ENCODE measurements at places on chromosomes 11 and 22. TPM values are rescaled to one million over a fixed set of nuclear protein-coding genes. Genes with fewer than 3 reads are reported as not detected.

GRCh38 chr11:7892059-7892699 lies 38.9 kb downstream of the OR10A6 start:
- DNase-seq: no peak
- H3K4me1 ChIP-seq: no peaks in the 10 kb centered on the region
- no peak overlapping the region for H3K4me3 ChIP-seq
- H3K27me3 ChIP-seq: no peaks in the 10 kb centered on the region
- H3K36me3 ChIP-seq: no peaks in the 10 kb centered on the region

Gene NPAS4
- total RNA-seq: 1.6 TPM

Gene JAML
- total RNA-seq: 0.35 TPM

DNA sequence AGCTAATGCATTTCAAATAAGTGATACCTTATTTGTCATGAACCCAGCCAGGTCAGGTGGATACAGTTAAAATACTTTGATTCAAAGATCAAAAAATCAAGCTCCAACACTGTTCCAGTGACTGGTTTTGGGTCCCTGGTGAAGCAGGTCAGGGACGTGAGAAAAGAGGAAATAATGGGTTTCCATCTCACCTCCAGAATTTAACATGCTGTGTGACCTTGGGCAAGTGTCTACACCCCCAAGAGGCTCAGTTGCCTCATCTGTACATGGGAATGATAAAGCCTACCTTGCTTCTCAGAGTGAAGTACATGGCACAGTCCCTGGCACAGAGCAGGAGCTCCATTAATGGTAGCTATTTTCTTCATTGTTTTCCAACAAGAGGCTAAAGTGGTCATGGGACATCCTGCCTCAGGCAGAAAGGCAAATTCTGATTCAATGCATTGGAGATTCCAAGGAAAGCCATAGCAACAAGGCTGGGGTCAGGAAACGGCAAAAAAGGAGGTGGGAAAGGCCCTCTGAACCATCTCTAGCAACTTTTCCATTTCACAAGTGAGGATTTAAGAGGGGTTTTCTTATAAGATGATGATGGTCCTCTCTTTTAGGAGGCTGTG lies 108.5 kb downstream of the CSNK2A3 start:
- H3K36me3 ChIP-seq: peaks cover 7% of the 10 kb centered on the region
- H3K4me1 ChIP-seq: peaks cover 5% of the 10 kb centered on the region
- no peak for DNase-seq
- H3K27me3 ChIP-seq: no peaks in the 10 kb centered on the region
- H3K4me3 ChIP-seq: no peak overlapping the region
- peak overlapping the region; percentile 9 for H3K27ac ChIP-seq

Gene MYO7A
- total RNA-seq: 2.2 TPM

GRCh38 chr22:23553438-23553837 lies 26.7 kb downstream of the IGLL1 start:
- H3K27ac ChIP-seq: no peak overlapping the region
- H3K4me1 ChIP-seq: no peaks in the 10 kb centered on the region
- DNase-seq: no peak
- no peaks in the 10 kb centered on the region for H3K36me3 ChIP-seq

DNA sequence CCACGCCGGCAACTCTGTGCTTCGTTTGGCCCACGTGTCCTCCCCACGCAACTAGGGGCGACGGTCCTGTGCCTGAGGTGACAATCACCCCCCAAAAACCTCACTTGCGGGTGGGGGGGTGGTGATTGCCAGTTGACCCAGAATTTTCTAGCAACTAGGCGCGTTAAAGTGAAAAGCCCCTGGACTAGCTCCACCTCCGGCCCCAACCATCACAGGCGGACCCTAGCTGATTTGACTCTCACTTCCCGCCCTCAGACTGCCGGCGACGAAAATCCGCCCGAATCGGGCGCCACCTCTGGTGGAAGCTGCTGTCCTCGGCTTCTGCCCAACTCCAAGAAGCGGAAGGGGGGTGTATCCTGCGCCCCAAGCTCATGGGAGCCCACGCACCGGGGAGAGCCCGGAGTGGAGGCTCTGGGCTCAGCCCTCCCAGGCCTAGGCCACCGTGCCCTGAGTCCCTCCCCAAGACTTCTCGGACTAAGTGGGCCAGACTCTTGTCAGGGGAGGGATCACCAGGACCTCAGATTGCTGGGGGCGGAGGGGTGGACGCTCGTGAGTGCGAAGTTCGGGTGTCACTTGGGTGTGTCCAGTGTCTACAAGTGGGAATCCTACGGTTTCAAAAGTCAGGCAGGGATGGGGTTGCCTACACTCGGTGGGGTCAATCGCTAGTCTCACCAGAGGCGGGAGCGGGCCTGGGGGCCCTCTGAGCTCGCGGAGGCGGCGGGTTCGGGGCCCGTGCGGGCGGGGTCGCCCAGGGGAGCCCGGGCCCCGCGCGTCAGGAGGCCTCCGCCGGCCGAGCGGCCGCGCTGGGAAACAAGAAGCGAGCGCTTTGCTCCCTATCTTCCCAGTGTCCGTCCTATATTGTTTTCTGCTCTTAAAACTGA lies 12.3 kb downstream of the PAX6 start:
- H3K27me3 ChIP-seq: peaks cover 73% of the 10 kb centered on the region
- H3K27ac ChIP-seq: no peak overlapping the region
- H3K4me3 ChIP-seq: peak overlapping the region; percentile 49
- no peaks in the 10 kb centered on the region for H3K4me1 ChIP-seq
- DNase-seq: peak; percentile 89

- no peak for DNase-seq
- H3K27ac ChIP-seq: no peak overlapping the region
- no peak overlapping the region for H3K4me3 ChIP-seq
- H3K4me1 ChIP-seq: no peaks in the 10 kb centered on the region
- no peaks in the 10 kb centered on the region for H3K27me3 ChIP-seq
- no peaks in the 10 kb centered on the region for H3K36me3 ChIP-seq
Observed at GRCh38 chr11:11397036-11397415, 44.0 kb upstream of the CSNK2A3 start.

DNA sequence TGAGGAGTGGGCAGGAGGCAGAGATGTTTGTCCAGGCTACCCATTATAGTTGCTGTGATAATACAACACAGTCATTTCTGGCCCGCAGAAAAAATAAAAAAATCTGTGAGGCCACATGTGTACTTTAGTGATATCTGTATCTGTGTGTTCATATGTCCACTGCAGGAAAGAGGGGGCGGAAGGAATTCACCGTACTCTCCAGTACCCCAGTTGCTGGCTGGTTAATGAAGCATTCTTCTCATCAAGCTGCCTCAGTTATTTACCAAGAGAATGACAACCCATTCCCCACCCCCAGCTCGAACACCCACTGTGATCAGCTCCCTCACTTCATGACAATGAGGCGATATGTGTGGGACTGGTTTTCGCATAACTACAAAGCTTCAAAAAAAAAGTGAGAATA lies 309.3 kb downstream of the SOX6 start:
- peaks cover 6% of the 10 kb centered on the region for H3K4me1 ChIP-seq
- no peak overlapping the region for H3K27ac ChIP-seq
- DNase-seq: no peak

Gene C1QTNF5
- 0.33 TPM for total RNA-seq

Gene OR8H1
- total RNA-seq: not detected

Gene TRIM48
- not detected for total RNA-seq

GRCh38 chr22:47583959-47584562 lies 821.6 kb downstream of the TBC1D22A start:
- no peak overlapping the region for H3K27ac ChIP-seq
- no peaks in the 10 kb centered on the region for H3K4me1 ChIP-seq
- peaks cover 15% of the 10 kb centered on the region for H3K36me3 ChIP-seq
- no peak for DNase-seq
- H3K27me3 ChIP-seq: no peaks in the 10 kb centered on the region

DNA sequence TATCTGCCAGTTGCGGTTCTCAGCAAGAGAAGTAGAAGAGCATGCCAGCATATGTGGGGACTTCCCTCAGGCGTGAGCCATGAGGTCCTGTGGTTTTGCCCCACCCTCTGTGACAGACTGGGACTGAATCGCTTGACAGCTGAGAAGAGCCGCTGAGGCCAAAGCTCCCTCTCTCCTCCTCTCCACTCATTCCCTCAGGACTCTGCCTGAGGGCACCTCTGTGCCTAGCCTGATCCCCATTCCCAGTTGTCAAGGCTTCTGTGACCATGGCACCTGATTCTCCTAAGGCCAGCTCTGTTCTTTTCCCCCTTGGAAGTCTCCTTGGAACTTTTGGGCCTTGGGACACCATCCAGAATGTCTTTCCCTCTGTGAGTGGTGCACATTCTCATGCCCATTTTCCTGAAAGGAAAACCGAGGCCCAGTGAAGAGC lies 27.0 kb downstream of the ART5 start:
- no peak for DNase-seq
- H3K4me3 ChIP-seq: no peak overlapping the region
- no peak overlapping the region for H3K27ac ChIP-seq
- no peaks in the 10 kb centered on the region for H3K36me3 ChIP-seq

DNA sequence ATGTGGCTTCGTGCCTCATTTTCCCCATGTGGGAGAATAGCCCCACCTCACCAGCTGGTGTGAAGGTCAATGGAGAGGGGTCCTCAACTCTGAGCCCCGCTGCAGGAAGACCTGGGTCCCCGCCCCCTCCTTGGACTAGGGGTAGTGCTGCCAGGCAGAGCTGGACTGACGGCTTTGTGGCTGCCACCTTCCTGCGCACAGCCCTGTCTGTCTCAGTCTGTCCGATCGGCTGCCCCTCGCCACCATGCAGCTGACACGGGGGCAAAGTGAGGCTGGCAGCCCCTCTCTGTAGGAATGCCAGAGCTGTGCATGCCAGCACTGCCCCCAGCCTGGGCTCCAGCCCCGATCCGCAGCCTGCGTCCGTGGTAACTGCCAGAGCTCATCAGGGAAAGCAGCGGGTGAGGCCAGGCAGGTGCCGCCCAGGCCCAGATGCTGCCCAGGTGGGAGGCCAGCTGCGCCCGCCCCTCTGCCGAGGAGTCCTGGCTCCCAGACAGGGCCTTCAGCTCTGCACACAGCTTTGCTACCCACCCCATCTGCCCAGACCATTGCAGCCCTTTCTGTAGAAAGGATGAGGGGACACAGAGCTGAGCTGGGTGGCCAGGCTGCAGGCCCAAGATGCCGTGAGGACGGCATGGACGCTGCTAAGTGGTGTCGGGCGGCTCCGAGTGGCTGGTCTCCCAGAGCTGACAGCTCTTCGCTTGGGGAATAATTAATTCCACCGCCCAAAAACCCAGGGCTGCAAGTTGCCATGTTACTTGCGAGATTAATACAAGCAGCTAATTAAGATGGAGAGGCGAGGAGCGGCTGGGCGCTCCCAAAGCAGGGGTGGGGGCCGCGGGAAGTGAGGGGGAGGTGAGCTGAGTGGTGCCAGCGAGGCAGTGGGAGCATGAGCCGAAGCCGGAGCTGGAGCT lies 19.5 kb upstream of the FLRT1 start:
- no peaks in the 10 kb centered on the region for H3K4me1 ChIP-seq
- no peak overlapping the region for H3K27ac ChIP-seq
- peaks cover 9% of the 10 kb centered on the region for H3K27me3 ChIP-seq
- no peak for DNase-seq
- no peak overlapping the region for H3K4me3 ChIP-seq

Gene OR6Q1
- not detected for total RNA-seq

Gene IL17REL
- 0.11 TPM for total RNA-seq

- no peak overlapping the region for H3K27ac ChIP-seq
- no peak overlapping the region for H3K4me3 ChIP-seq
- H3K4me1 ChIP-seq: peaks cover 5% of the 10 kb centered on the region
- H3K27me3 ChIP-seq: no peaks in the 10 kb centered on the region
Observed at GRCh38 chr22:38510416-38510970, 4.4 kb upstream of the DDX17 start.

Gene MPEG1
- total RNA-seq: not detected

DNA sequence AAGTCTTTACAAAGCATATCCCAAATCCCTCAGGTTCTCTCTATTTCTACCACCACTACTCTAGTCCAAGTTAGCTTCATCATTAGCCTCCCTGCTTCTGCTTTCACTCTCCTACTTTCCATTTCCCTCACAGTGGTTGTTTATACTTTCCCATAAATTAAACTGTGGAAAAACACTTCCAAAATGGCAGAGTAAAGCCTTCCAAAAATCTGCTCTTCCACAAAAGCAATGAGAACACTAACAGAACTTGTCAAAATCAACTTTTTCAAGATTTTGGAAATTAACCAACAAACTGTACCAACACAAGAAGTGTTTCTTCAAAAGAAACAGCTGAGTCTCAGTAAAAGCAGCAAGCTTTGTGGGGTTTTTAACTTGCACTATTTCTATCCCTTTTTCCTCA lies 71.8 kb downstream of the TTC28 start:
- no peaks in the 10 kb centered on the region for H3K36me3 ChIP-seq
- no peaks in the 10 kb centered on the region for H3K27me3 ChIP-seq
- H3K27ac ChIP-seq: no peak overlapping the region
- no peak for DNase-seq
- no peaks in the 10 kb centered on the region for H3K4me1 ChIP-seq

DNA sequence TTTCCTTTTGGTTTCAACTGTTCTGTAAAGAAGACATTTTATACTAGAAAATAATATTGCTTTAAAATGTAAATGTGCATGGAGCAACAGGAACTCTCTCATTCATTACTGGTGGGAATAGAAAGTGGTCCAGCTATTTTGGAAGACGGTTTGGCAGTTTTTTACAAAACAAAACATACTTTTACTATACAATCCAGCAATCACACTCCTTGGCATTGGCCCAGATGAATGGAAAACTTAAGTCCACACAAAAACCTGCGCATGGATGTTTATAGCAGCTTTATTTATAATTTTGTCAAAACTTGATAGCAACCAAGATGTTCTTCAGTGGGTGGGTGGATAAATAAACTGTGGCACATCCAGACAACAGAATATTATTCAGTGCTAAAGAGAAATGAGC lies 49.9 kb upstream of the SEPTIN5 start:
- no peak overlapping the region for H3K27ac ChIP-seq
- no peaks in the 10 kb centered on the region for H3K36me3 ChIP-seq
- H3K4me1 ChIP-seq: no peaks in the 10 kb centered on the region

- H3K36me3 ChIP-seq: peaks cover 13% of the 10 kb centered on the region
- no peak for DNase-seq
- H3K4me3 ChIP-seq: no peak overlapping the region
- H3K27ac ChIP-seq: no peak overlapping the region
Observed at GRCh38 chr11:35963911-35964310, 20.0 kb downstream of the LDLRAD3 start.

Gene OR52H1
- not detected for total RNA-seq

Measured in H9 (cell line).